ENCODE measurements at places on chromosomes 2 and 18. TPM values are rescaled to one million over a fixed set of nuclear protein-coding genes. Genes with fewer than 3 reads are reported as not detected.

The CNDP1 gene
- 2.0 TPM for polyA plus RNA-seq

The SLC8A1 gene
- 68.4 TPM for polyA plus RNA-seq

The ITPRIPL1 gene
- polyA plus RNA-seq: 5.3 TPM

The ST8SIA5 gene
- 1.1 TPM for polyA plus RNA-seq

The NFU1 gene
- polyA plus RNA-seq: 69.2 TPM

The LIMS3 gene
- 3.2 TPM for polyA plus RNA-seq

The NOSTRIN gene
- polyA plus RNA-seq: 35.0 TPM

The RNF152 gene
- polyA plus RNA-seq: 9.8 TPM

The TUBA3E gene
- 0.04 TPM for polyA plus RNA-seq

The ALLC gene
- polyA plus RNA-seq: not detected

The PLEKHH2 gene
- 30.8 TPM for polyA plus RNA-seq

The LOXL3 gene
- 10.2 TPM for polyA plus RNA-seq

The HMSD gene
- polyA plus RNA-seq: 1.4 TPM

The ALPI gene
- not detected for polyA plus RNA-seq

The ATP6V1C2 gene
- 7.2 TPM for polyA plus RNA-seq

The UGT1A10 gene
- polyA plus RNA-seq: not detected

The DNAJC5G gene
- polyA plus RNA-seq: 0.75 TPM

The CD8A gene
- 1.0 TPM for polyA plus RNA-seq

The ABHD1 gene
- 1.3 TPM for polyA plus RNA-seq

The BOLL gene
- not detected for polyA plus RNA-seq

The FOXD4L1 gene
- polyA plus RNA-seq: 0.15 TPM

The MARS2 gene
- polyA plus RNA-seq: 7.8 TPM

The IL18RAP gene
- polyA plus RNA-seq: 0.36 TPM

The IL1A gene
- polyA plus RNA-seq: not detected

The NTSR2 gene
- not detected for polyA plus RNA-seq

The ZNF142 gene
- 16.3 TPM for polyA plus RNA-seq

The ABCA12 gene
- polyA plus RNA-seq: 0.25 TPM

The LYG2 gene
- 0.19 TPM for polyA plus RNA-seq

The SP140 gene
- 0.50 TPM for polyA plus RNA-seq

The COL6A3 gene
- polyA plus RNA-seq: 243 TPM

The NGEF gene
- 2.8 TPM for polyA plus RNA-seq

The FHL2 gene
- 33.2 TPM for polyA plus RNA-seq

The FKBP1B gene
- 11.3 TPM for polyA plus RNA-seq

Measured in right renal pelvis (tissue), 4 donors.